GM23248 (cell line): ENCODE measurements at places on chromosomes 4 and X.
A peak's percentile ranks its signal among the peaks of the same experiment; 100 is the strongest.

- peak; percentile 45 for DNase-seq
- peaks cover 27% of the 10 kb centered on the region for H3K4me1 ChIP-seq
- no peaks in the 10 kb centered on the region for H3K36me3 ChIP-seq
- H3K27me3 ChIP-seq, result no peaks in the 10 kb centered on the region
- H3K4me3 ChIP-seq, result no peak overlapping the region
Observed at GRCh38 chr4:123941306-123941705, 544.7 kb downstream of the SPRY1 start.

- H3K4me1 ChIP-seq, result 0 out of 2 replicates have a peak, but pooled peaks cover 7% of the 10 kb centered on the region
- H3K27ac ChIP-seq, result no peak overlapping the region
- DNase-seq, result no peak
- H3K36me3 ChIP-seq, result no peaks in the 10 kb centered on the region
- no peaks in the 10 kb centered on the region for H3K27me3 ChIP-seq
Observed at GRCh38 chrX:20980426-20980825, 393.8 kb upstream of the CNKSR2 start.

GRCh38 chr4:5232549-5232948, 181.3 kb downstream of the STK32B start:
- 0 out of 2 replicates have a peak, but pooled peaks cover 4% of the 10 kb centered on the region for H3K4me1 ChIP-seq
- no peak overlapping the region for H3K4me3 ChIP-seq
- no peaks in the 10 kb centered on the region for H3K36me3 ChIP-seq
- no peaks in the 10 kb centered on the region for H3K27me3 ChIP-seq

DNA sequence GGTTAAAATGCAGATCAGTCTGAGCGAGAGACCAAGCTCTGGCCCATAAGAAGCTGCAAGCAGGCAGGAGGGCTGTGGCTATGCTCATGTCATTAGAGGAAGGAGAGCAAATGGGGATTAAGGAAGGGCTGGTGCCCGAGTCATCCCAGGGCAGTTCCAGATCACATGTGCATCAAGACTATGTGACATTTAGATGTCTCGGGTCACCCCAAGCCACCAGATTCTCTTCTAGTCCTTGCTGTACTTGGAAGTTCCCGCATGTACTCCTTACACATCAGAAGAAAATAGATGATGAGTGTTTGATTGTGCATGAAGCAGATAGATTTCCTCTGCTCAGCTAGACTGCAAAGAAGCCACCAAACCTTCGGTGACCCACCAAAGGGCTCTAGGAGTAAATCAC, 42.1 kb upstream of the KLHL34 start:
- no peak for DNase-seq
- no peak overlapping the region for H3K27ac ChIP-seq
- H3K36me3 ChIP-seq, result no peaks in the 10 kb centered on the region
- no peaks in the 10 kb centered on the region for H3K27me3 ChIP-seq

GRCh38 chrX:55041514-55041913, 10.7 kb upstream of the ALAS2 start:
- no peaks in the 10 kb centered on the region for H3K27me3 ChIP-seq
- no peak overlapping the region for H3K27ac ChIP-seq
- no peak overlapping the region for H3K4me3 ChIP-seq
- H3K36me3 ChIP-seq, result no peaks in the 10 kb centered on the region
- H3K4me1 ChIP-seq, result no peaks in the 10 kb centered on the region

DNA sequence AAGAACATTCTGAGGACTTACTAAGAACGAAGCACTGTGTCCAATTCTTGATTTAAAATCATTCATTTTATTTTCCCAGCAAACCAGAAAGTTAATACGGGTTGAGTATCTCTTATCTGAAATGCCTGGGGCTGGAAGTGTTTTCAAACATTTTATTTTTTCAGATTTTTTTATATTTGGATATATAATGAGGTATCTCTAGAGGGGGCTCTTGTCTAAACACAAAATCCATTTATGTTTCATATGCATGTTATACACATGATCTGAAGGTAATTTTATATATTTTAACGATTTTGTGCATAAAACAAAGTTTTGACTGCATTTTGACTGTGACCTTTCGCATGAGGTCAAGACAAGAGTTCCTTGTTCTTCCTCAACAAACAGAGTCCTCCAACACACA, 320.9 kb downstream of the ASMT start:
- no peaks in the 10 kb centered on the region for H3K4me1 ChIP-seq
- no peaks in the 10 kb centered on the region for H3K36me3 ChIP-seq
- DNase-seq, result no peak
- no peak overlapping the region for H3K4me3 ChIP-seq

DNA sequence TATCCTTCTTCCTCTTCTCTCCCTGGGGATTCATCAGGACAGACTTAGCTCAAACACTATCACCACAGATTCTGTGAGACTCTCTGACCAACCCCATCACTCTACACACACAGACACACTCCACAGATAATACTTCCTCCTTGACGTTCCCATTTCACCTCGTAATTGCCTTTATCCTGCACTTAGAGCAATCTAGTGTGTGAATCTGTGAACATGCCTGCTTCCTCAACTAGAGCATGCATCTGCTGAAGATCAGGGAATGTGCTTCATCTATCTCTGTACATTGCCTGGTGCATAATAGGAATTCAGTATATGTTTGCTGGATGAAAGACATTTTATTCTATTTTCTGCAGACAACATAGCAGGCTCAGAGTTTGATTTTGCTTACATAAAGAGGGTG, 25.1 kb upstream of the HS6ST2 start:
- no peaks in the 10 kb centered on the region for H3K36me3 ChIP-seq
- no peak overlapping the region for H3K27ac ChIP-seq
- H3K27me3 ChIP-seq, result no peaks in the 10 kb centered on the region
- H3K4me1 ChIP-seq, result no peaks in the 10 kb centered on the region

DNA sequence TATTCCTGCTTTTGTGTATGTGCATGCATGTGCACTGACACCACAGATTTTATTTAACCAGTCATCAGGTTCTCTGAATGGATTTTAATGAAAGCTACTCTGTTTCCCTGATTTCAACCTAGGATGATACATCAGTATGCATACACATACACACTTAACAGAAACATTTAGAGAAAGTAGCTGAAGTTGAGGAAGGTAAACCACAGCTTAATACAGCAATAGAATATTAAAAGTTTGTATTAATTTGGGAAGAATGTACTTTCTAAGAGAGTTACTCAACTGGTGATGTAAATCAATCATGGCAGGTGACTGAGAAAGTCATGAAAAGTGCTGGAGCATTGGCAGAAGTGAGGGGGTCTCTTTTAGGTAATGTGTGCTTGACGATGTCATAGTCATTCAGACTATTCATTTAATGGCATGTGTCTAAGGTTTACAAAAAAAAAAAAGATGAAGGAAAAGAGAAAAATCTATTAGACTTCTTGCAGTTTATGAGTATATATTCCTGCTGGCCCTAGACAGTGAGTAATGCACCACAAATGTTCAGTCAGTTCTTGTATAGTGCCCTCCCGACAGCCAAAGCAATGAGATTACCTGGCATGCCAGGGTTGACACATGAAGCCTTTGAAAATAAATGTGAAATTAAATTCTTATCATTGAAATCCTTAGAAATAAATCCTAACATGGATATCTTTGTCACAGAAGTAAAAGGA, 187.6 kb downstream of the RAPGEF2 start:
- H3K4me3 ChIP-seq, result no peak overlapping the region
- H3K4me1 ChIP-seq, result peaks cover 44% of the 10 kb centered on the region
- H3K36me3 ChIP-seq, result no peaks in the 10 kb centered on the region
- H3K27ac ChIP-seq, result no peak overlapping the region
- peak; percentile 61 for DNase-seq
- no peaks in the 10 kb centered on the region for H3K27me3 ChIP-seq

- H3K27me3 ChIP-seq, result no peaks in the 10 kb centered on the region
- no peaks in the 10 kb centered on the region for H3K4me1 ChIP-seq
- no peak for DNase-seq
- no peak overlapping the region for H3K27ac ChIP-seq
- H3K4me3 ChIP-seq, result no peak overlapping the region
Observed at GRCh38 chr4:149076401-149076800, 634.2 kb upstream of the NR3C2 start.

DNA sequence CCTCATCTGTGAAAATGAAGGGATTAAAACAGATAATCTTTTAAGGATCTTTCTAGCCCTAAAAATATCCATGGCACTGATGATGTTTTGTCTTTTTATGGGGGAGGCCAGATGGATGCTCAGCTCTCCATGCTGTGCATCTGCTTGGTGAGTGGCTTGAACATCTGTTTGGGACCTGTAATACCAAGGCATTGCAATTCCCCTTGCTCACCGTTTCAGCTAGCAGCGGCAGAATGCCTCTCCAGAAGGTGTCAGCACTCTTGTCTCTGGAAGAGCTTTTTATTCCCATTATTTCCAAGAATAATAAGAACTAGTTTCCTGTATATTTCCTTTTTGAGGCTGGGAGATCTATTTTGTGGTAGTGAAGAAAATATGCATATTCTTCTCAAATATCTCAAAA, 151.9 kb upstream of the ANK2 start:
- H3K4me3 ChIP-seq, result no peak overlapping the region
- DNase-seq, result no peak
- H3K36me3 ChIP-seq, result no peaks in the 10 kb centered on the region
- H3K27ac ChIP-seq, result no peak overlapping the region

- H3K4me1 ChIP-seq, result no peaks in the 10 kb centered on the region
- H3K4me3 ChIP-seq, result no peak overlapping the region
- H3K27ac ChIP-seq, result no peak overlapping the region
- H3K36me3 ChIP-seq, result no peaks in the 10 kb centered on the region
Observed at GRCh38 chr4:83138946-83139345, 24.4 kb upstream of the PLAC8 start.

GRCh38 chrX:140141444-140142029, 176.2 kb upstream of the CXorf66 start:
- no peaks in the 10 kb centered on the region for H3K27me3 ChIP-seq
- no peak overlapping the region for H3K27ac ChIP-seq
- peak; percentile 41 for DNase-seq
- no peaks in the 10 kb centered on the region for H3K36me3 ChIP-seq
- no peaks in the 10 kb centered on the region for H3K4me1 ChIP-seq
- no peak overlapping the region for H3K4me3 ChIP-seq

- no peak overlapping the region for H3K27ac ChIP-seq
- no peaks in the 10 kb centered on the region for H3K27me3 ChIP-seq
- no peak overlapping the region for H3K4me3 ChIP-seq
- no peak for DNase-seq
- H3K4me1 ChIP-seq, result no peaks in the 10 kb centered on the region
- H3K36me3 ChIP-seq, result no peaks in the 10 kb centered on the region
Observed at GRCh38 chr4:176207839-176208238, 12.5 kb upstream of the SPATA4 start.
